ENCODE measurements at places on chromosomes 2 and 18.

- peak; percentile 30 for DNase-seq
Observed at GRCh38 chr2:203328760-203329540, 756 bp downstream of the ABI2 start.

GRCh38 chr2:178309541-178309940 is 115.2 kb downstream of the OSBPL6 start:
- DNase-seq, result no peak

GRCh38 chr2:226551522-226552250 is 247.9 kb downstream of the IRS1 start:
- DNase-seq, result no peak

GRCh38 chr2:30267161-30267975 is 36.0 kb downstream of the LBH start:
- no peak for DNase-seq

DNA sequence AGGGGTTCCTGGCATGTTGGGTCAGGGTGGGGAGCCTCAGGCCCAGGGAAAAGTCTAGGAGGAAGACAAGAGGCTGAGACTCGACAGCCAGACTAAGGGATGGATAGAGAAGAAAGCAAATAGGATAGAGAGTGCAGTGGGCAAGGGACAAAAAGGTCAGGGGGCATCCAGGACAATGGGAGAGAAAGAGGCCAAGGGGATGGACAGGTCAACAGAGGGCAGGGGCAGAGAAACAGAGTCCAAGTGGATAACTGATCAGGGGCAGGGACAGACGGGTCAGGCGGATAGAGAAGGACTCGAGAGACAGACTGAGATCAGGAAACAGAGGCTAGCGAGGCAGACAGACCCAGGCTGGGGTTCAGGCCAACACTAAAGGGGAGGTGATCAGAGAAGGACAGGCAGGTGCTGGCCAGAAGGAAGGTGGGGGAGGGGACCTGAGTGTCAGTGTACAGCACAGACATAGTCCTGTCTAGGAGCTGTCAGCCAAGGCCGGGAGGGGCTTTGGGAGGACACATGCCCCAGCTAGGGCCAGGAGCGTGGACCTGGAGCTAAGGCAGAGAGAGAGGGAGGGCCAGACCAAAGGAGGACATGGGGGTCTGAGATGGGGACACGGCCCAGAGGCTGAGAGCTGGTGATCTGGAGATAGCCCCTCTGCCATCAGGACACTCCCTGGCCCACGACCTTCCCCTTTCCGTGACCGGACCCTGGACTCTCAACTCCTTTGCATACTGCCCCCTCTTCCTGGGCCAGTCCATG is 12.2 kb downstream of the ASIC4 start:
- no peak for DNase-seq

DNA sequence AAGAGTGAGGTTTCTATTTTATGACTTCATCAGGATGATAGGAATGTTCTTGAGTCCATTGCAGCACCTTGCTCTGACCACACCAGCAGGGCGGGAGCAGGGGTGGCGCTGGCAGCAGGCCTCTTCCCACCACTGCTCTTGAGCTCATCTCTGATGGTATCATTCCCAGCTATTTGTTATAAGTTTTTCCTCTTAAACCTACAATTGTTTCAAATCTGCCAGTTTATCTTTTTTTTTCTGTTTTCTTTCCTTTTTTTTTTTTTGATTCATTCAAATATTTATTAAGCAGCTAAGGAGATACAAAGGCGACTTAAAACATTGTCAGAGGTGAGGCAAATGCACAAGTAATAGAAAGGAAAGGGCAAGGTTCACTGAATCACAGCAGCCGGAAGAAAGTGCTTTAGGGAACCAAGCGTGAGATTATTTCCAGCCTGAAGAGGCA is 28.7 kb downstream of the NIFK start:
- DNase-seq, result no peak

All from T47D (cell line).